Activated naive CD4-positive, alpha-beta T cell (primary cell): ENCODE measurements at places on chromosomes 2 and 18.

DNA sequence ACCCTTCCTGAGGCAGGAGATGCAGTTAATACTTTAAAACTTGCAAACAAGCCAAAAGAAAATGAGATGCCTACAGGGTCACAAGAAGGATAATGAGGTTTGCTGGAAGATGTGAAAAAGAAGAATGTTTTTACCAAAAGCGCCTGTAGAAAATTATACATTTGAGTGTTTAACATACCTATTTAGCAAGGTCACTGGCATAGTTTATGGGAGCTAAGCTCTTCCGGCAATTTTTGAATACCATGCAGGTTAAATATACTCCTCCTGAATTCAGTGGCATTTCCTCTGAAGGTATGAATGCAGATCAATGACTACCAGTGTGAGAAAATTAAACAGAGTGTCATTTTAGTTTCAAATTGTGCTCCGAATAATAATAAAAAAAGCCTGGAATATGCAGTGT, 21.2 kb upstream of the MAP3K20 start:
- DNase-seq = no peak

DNA sequence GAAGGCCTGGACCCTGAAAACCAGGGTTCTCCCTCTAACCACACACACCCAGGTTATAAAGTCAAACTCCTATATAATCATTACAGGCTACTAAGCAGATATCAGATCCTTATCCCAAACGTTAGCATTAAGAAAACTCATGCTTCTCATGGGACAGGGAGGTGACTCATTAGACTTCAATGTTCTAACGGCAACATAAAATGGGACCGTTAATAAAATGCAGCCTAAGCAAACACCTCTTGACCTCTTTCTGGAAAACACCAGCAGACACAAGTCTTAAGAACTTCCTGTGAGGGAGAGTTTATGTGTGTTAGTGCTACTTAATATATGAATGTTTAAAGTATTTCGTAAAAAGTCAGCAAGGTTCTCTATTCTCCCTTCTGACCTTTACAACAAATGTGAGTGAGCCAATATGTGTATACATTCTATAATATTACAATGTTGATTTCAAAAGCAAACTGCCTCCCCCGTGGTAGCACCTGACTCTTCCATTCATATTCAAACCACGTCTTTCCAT, 31.7 kb downstream of the LPIN2 start:
- DNase-seq = no peak

DNA sequence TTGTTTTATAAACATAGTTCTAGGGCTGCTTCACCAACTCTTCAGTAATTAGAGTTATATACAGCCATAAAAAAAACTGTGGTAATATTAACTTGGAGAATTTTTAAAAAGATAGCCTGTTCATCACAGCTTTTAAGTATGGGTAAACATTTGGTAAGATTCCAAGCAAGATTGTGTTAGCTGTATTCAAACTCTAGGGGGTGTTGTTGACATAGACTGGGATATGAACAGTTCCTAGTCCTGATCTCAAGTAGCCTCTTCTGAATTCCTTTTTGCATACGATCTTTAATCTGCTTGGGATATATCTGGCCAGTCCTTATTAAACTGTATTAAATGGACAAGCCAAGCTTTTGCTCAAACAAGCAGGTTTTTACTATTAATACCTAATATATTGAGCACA, 13.4 kb downstream of the NOP58 start:
- no peak for DNase-seq

- no peak for DNase-seq
These were observed 86.9 kb downstream of the MBP start for GRCh38 chr18:77045677-77046076.

GRCh38 chr18:2891526-2892431, 45.0 kb downstream of the EMILIN2 start:
- DNase-seq = no peak

GRCh38 chr2:239806276-239806675, 218.9 kb downstream of the NDUFA10 start:
- DNase-seq = no peak

GRCh38 chr2:169275696-169276444, 86.5 kb downstream of the LRP2 start:
- DNase-seq = no peak

- DNase-seq = no peak
These were observed 1389.1 kb upstream of the TMEFF2 start for GRCh38 chr2:193583638-193584400.

GRCh38 chr2:190097115-190097514, 34.6 kb upstream of the MSTN start:
- DNase-seq = no peak

DNA sequence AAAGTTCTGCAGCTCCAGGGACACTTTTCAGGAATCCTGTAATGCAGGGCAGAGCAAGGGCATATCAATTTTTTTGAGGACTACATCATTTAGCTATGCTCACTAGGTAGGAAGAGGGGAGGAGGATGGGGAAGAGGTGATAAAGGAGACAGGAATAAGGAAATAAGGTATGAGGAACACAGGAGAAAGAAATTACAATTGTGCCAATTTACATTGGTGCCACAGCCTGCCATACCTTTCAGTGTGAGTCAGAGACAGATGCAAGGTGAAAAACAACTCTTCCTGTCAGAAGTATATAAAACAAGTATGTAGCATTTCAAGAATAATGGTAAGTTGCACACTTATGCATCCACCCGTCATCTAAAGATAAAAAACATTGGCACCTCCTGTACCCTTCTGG, 5.4 kb upstream of the MRPS9 start:
- no peak for DNase-seq

GRCh38 chr2:82837588-82838304, 1621.3 kb downstream of the SUCLG1 start:
- DNase-seq = no peak

DNA sequence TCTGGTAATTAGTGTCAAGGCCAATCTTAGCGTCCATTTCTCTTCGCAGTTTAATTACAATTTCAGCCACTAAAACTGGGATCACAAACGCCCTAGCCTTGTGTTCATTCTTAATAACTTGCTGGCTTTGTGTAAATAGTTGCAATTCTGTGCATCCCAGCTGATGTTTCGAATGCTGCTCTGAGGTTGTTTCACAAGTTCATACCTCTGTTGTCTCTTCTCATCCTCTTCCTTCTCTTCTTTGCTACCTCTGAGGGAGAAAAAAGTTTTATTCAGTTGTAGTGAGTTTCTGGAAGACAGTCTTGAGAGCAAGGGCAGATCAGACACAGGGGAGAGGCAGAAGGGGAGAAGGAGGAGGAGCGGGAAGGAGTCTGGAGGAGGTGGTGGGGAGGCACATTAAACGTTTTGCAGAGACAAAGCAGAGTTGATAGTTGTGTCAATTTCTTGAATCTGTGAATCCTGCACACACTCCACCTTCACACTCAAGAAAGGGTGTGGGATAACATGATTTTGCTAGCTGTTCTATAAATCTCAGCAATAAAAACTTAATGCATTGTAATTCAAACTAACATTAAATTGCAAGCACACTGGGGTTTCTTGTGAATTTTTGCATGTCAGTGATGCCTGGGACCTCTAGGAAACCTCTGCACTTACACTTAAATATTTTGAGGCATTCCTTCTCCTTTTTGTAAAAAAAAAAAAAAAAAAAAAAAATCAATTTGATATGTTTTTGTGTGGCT, 6.8 kb downstream of the MEIS1 start:
- DNase-seq = no peak

GRCh38 chr18:59268127-59268720, 5.0 kb downstream of the RAX start:
- no peak for DNase-seq

GRCh38 chr18:23494992-23495391, 8.3 kb upstream of the RMC1 start:
- no peak for DNase-seq

GRCh38 chr2:29057006-29057405, 17.3 kb downstream of the PCARE start:
- DNase-seq = no peak

GRCh38 chr2:10716581-10716980, 4.8 kb upstream of the ATP6V1C2 start:
- DNase-seq = no peak

GRCh38 chr2:203379156-203379555, 51.0 kb downstream of the ABI2 start:
- no peak for DNase-seq

DNA sequence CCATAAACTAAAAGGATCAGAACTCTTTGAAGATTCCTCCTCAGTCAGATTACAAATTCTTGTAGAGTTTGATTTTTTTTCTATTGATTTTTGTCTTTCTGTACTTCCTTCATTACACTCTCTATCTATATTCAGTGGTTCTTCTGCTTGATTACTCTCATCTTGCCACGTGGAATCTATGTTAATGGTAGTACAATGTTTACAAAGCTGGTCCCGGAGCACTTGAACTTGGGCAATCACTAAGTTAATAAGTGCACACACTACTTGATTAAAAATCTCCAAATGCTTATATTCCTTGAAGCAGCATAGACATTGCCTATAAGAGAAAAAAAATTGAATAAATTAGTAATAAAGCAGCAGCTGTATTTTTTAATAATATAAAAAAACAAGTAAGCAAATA, 65.1 kb downstream of the USP34 start:
- DNase-seq = no peak

DNA sequence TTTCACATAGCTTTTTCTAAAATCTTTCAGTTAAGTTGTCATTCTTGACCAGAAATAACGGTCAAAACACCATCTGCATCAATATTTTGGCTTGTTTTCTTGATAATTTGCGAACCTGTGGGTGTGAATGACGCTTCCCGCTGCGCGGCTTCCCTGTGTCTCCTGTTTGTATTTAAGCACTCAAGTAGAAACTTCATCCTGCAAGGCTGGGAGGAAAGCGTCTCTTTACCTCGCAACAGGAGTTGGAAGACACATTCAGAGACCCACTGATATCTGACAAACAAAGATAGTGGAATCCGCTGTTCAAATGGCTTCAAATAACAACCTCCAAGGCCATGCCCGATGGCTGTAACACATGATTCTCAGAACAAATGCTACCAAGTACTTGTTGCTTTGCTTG, 704.9 kb downstream of the DCDC2C start:
- DNase-seq = no peak

DNA sequence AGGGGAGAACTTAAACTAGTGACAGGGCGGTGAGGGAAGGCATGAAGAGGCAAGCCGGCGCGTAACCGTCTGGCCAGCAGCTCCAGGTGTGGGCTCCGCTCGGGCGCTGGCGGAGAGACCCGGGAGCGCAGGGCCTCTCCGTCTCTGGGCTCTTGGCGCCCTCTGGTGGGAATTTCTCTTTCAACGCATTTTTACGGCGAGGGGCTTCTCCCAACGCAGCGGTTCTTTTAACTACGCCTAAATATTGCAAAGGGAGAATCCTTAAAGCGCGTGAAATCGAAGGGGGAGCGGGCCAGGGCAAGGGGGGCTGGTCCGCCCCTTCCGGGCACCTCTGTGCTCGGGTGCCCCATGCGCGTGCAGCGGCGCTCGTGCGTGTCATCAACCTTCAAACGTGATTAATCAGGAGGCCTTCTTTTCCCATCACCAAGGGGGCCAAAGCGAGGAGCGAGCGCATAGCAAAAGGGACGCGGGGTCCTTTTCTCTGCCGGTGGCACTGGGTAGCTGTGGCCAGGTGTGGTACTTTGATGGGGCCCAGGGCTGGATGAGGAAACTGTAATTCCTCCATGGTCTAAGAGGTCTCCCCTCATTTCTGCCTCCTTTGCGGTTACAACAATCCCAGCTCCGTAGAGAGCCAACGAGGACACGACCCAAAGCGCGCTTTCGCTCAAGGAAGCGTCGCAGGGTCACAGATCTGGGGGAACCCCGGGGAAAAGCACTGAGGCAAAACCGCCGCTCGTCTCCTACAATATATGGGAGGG, 762 bp upstream of the GAD1 start:
- DNase-seq = no peak

DNA sequence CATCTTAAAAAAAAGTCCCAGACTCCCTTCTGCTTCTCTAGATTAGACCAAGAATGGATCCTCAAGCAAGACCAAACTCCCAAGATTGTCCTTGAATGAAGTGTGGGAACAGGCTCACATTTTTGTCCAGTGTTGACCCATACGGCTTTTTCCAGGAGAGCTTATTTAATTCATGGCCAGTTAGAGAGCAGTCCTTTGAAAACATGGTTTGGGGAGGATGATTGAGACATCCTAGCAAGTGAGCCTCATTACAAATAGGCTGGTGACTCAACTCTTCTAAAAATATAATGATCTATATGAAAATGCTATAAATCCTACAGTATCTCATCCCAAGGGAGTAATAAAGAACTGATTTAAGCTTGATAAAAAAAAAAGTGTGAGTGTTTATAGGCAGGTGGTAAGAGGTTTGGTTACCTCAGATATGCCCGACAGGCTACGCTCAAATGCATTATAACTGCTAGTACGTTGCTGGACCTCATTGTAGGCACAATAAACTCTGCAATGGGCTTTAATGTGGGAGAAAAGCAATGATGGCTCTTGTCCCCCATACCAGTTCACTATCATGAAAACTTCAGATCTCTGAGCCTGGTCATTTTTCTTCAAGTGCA, 17.0 kb downstream of the ANKRD29 start:
- DNase-seq = no peak

GRCh38 chr2:95356821-95357700, 45.4 kb upstream of the FAHD2A start:
- no peak for DNase-seq

- no peak for DNase-seq
These were observed 145.7 kb downstream of the ZEB2 start for GRCh38 chr2:144374163-144374661.

DNA sequence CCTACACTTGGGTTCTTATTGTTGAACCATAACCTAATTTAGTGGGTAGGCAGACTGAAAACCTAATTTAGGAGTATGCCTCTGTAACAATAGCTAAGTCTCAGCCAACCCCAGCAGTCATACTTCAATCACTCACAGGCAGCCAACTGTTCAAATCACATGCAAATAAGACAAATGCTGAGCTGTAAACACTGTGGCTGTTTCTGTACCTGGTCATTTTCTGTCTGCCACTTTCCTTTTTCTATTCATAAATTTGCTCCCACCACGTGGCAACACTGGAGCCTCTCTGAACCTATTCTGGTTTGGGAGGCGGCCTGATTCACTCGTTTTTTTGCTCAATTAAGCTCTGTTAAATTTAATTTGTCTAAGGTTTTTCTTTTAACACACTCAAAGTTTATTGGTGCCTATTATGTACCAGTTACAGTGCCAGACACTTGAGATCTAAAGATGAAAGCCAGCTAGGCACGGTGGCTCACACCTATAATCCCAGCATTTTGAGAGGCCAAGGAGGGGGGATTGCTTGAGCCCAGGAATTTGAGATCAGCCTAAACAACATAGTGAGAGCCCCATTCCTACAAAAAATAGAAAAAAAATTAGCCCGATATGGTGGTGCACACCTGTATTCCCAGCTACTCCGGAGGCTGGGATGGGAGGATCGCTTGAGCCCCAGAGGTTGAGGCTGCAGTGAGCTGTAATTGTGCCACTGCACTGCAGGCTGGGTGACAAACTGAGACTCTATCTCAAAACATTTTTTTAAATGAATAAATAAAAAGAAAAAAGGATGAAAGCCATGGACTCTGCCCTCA, 41.1 kb downstream of the THNSL2 start:
- no peak for DNase-seq

DNA sequence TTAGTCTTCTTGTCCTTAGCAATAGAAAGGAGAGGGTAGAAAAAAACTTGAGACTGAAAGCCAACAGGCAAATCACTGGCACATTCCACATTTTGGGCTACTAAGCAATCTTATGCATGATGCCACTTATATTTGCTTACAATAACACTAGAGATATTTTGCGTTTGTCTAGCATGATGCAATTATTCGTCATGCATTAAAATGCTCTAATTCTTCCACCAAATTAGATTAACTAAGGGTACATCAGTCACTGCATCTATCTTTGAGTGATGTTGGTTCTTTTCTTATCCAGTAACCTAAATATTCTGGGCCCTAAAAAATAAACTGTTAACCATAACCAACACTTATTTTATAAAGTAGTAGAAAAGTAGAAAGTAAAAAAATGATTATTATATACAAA, 1311.7 kb upstream of the CDH2 start:
- no peak for DNase-seq

- no peak for DNase-seq
These were observed 61.3 kb downstream of the TSN start for GRCh38 chr2:121816797-121817196.
